Erythroblast (primary cell): ENCODE measurements at places on chromosomes 5 and 9.
A peak's percentile ranks its signal among the peaks of the same experiment; 100 is the strongest.

DNA sequence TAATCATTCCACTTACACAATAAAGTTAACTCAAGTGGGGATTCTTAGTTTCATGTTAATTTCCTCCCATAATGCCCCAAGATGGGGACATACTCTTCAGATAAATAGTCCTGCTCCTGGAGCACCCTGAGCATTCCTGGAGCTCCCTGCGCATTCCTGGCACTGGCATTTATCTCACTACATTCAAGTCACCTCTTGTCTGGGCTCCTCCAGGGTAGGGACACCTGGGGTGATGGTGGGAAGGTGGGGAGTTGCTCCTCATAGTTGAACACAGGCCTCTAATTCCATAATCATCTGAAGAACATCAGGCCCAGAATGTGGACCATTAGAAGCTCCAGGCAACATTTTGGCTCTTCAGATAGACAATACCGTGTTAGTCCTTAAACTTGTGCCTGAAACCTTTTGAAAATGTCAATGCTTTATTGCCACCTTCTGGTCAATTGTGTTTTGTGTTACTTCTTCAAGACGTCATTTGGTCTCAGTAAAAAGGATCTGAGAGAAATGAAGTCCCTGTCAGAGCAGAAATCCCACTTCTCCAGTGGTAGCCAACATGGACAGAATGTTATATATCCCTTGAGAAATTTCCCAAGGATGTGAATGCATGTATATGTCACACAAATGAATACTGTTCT is 14.2 kb upstream of the AGGF1 start:
- peak; percentile 79 for DNase-seq

DNA sequence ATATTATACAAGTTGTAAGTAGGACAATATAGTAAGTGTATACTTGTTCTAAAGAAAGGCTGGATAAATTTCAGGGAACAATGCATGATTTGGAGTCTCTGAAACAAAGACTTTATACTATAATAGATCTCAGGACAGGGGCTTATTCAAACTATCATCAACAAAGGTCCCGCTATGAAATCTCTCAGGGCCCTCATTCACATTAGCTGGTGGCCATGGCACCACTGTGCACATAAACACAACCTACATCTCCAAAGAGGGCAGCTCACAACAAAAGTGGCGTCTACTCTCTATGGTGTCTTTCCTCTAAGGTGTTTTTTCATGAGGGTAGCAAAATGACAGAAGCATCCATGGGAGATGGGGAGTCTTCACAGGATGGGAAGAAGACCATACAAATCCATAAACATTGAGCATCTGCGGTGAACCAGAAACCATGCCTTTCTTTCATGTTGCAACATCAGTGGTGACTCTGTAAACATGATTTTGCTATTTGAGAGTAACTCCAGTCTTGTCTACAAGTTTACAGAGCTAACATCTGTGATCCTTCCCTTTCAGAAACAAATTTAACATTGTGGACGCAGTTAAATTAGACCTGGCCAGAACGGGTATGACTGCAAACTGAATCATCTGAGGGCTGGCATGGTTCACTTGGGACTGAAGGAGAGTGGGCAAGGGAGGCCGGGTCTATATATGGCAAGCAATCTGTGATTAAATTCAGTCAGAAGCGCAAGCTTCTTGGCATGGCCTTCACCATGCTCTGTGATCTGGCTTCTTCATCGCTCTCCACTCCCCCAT is 5.5 kb downstream of the TTLL11 start:
- peak; percentile 33 for DNase-seq

GRCh38 chr5:128193665-128194390 is 110.3 kb downstream of the SLC12A2 start:
- DNase-seq = no peak

DNA sequence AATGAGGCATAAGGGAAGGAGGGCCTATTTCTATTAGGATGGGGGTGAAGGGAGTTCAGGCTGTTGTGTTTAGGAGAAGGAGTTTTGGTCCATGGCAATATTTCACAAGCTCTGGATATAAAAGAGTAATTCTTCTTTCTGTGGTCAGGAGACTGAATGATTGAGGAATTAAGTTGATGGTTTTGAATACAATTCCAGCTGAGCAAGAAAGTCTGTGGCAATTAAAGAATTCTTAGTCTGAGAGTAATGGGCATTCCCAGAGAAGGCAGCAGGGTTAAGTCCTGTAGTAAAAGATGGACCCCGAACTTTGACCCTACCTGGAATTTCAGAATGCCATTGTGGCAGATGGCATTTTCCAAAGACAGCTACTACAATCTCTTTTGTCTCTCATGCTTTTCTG is 202.6 kb downstream of the TLE4 start:
- DNase-seq = no peak

- peak; percentile 35 for DNase-seq
Observed at GRCh38 chr9:33260372-33260771, 4.1 kb downstream of the BAG1 start.

- no peak for DNase-seq
Observed at GRCh38 chr5:133121611-133122150, 69.9 kb downstream of the HSPA4 start.

GRCh38 chr5:124650147-124650561 is 96.3 kb downstream of the ZNF608 start:
- DNase-seq = no peak

GRCh38 chr9:8514760-8515159 is 715.2 kb upstream of the DMAC1 start:
- DNase-seq = no peak

GRCh38 chr5:6328173-6328572 is 50.2 kb downstream of the MED10 start:
- peak; percentile 27 for DNase-seq

GRCh38 chr5:5751987-5752386 is 329.5 kb downstream of the ICE1 start:
- no peak for DNase-seq

DNA sequence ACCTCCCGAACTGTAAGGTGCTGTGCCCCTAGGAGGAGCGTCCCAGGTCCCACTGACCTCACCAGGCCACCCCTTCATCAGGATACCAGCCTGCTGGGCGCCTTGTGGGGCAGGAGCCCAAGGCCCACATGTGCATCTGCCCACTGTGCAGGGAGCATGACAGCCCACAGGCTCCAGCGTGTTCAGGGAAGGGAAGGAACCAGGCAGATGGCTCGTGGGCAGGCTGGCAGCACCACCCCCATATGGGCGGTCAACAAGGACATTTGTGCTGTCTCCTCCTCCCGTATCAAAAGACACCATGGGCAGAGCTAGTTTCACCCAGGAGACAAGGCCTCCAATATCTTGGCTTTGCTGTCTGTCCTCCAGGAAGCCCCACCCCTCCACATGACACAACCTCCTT is 85.5 kb upstream of the PPP1R26 start:
- DNase-seq = no peak

- no peak for DNase-seq
Observed at GRCh38 chr9:116490321-116490720, 196.8 kb upstream of the TRIM32 start.

GRCh38 chr5:164597293-164597900 is 1092.0 kb downstream of the MAT2B start:
- peak; percentile 2 for DNase-seq

DNA sequence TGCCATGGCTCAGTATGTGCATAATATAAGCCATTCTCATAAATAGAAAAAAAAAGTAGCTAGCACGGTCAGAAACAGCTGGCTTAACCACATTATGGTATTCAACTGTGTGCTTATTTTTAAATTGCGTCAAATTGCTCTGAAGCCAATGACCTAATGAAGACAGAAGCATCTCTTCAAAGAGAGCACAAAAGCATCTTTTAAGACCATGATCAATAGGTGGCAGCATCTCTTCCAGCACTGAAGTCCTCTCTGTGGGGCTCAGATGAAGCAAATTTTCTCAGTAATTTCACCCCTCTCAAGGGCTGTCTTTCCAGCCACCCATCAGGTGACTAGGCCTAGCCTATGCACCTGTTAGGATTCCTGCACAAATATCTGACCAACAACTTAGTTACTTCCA is 251.4 kb downstream of the GLIS3 start:
- DNase-seq = no peak

GRCh38 chr5:61525512-61526206 is 193.6 kb downstream of the ZSWIM6 start:
- no peak for DNase-seq

DNA sequence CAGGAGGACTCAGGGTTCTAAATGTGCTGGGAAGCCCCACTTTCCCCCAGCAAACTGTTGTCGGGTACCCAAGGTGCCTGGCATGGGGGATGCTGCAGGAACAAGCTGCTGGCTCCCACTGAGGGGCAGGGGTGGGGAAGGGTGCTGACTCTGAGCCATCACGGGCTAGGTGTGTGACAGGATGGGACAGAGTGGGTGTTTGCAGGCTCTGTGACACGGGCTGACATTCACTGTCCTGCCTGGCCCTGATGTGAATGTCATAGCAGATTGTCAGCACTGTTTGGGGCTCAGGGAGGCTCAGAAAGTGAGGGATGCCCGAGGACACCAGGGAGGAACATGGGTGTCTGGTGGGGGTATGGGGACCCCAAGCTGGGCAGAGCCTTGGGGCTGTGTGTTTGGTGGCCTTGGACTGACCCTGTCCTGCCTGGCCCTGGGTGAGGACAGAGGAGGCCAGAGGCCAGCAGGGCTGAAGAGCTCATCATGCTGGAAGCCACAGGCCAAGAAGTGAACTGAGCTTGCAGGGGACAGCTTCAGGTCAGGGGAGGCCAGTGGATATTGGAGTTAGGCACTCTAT is 20.6 kb downstream of the WNK2 start:
- DNase-seq = no peak

- peak; percentile 40 for DNase-seq
Observed at GRCh38 chr5:93611976-93612854, 29.2 kb downstream of the NR2F1 start.

GRCh38 chr9:92563116-92564100 is 27.6 kb upstream of the ECM2 start:
- DNase-seq = no peak
